Ascending aorta (tissue), 2 donors: ENCODE measurements at places on chromosomes 7 and 10. TPM values are rescaled to one million over a fixed set of nuclear protein-coding genes. Genes with fewer than 3 reads are reported as not detected.

GRCh38 chr10:20858292-20859124 is 38.6 kb downstream of the NEBL start:
- DNase-seq: no peak

DNA sequence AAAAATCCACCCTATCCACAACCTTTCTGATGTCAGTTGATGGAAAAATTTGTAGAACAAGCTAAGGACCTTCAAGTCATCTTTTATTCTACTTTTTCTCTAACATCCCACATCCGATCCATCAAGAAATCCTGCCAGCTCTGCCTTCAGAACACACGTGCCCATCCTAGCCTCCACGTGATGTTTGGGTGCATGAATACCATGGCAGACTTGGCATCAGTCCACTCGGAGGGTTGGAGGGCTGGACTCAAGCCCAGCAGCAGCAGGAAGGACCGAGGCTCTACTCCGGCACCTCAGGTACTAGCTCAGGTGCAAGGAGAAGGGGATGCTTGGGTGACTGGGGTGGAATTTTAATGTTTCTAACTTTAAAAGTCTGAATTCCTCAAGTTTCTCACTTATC is 428.6 kb downstream of the DPP6 start:
- DNase-seq: no peak

DNA sequence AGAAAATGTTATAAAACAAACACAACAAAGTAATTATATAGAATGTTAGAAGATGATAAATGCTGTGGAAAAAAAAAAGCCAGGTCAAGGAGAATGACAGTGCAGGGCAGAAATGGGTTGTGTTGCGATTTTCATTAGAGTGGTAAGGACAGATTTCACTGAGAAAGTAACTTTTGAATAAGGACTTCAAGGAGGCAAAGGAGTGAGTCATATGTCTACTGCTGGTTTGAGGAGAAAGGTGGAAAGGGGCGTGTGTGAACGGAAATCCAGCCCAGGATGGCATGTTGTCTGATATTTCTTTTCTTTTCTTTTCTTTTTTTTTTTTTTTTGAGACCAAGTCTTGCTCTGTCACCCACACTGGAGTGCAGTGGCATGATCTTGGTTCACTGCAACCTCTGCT is 12.3 kb upstream of the DLD start:
- DNase-seq: no peak

SPDYE8 gene
- not detected for total RNA-seq

WNT2 gene
- total RNA-seq: 6.1 TPM

DNA sequence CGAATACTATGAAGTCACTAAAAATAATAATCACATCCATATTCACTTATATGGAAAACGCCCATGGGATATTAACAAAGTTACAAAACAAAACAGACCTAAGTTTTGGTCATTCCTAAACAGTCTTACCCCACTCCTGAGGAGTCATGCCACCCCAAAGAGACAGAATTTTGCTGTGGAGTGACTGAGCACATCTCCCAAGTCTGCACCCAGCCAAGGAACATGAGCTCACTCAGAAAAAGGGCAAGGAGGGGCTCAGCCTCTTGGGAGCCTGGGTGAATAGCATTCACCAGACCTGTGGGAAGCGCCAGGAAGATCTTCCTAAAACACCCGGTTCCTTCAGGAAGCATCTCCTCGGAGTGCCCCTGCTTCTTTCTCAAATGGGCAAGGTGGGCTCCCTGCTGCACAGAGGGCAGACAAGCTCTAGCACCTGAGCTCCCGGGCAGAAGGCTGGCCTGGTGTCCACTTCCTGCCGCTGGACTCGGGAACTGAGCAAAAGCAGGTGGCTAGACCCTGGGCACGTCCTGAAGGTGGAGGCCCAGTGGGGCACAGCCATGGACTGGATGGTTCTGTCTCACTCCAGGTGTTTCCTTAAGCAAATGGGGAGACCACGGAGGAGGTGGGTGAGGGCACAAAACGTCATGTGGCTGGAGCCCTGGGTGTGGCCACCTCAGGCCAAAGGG is 31.0 kb downstream of the TNS3 start:
- no peak for DNase-seq

DNA sequence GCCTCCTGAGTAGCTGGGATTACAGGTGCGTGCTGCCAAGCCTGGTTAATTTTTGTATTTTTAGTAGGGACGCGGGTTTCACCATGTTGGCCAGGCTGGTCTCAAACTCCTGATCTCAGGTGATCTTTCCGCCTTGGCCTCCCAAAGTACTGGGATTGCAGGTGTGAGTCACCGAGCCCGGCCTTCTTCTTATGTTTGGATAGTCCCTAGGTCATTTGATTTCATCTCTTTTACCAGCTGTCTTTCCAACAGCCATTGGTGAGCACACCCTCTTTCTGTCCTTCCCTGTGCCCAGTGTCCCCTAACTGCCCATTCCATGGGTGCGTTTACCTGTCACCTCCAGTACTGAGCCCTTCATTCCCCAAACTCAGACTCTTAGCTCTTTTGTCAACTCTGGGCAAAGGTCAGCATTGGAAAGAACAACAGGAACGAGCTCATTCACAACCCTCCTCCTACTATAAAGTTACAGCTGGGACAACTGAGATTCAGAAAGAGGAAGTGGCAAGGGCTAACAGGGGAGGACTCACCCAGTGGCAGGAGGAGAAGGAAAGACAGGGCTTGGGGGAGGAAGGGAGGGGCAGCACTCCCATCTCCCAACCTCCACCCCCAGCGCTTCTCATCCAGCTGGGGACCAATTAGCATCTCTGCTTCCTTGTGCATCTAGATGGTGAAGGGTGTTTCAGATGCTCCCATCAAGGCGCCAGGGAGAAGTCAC is 5.6 kb downstream of the SSC4D start:
- no peak for DNase-seq

DNA sequence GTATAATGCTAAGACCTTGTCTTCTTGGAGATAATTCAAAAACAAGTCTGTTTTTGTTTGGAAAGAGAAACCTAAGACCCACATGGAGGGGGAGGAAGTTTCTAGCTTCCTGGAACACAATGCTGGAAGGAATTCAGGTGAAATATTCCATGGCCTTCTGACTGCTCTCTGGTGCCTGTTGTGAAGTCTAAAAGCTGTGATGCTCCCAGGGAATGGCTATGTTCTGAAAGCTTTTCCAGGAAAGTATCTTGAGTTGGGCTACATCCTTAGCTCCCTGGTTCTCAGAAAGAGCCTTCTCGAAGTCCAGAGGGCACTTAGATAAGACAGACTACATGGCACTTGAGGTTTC is 12.5 kb upstream of the PFKP start:
- DNase-seq: no peak

GRCh38 chr10:100737355-100738054 is 7.9 kb upstream of the PAX2 start:
- DNase-seq: no peak

- no peak for DNase-seq
Observed at GRCh38 chr10:121080281-121080891, 229.2 kb downstream of the WDR11 start.

MMD2 gene
- total RNA-seq: not detected

- DNase-seq: no peak
Observed at GRCh38 chr10:15245530-15245929, 77.0 kb upstream of the NMT2 start.

CCDC136 gene
- 0.64 TPM for total RNA-seq

GRCh38 chr7:139531094-139531493 is 7.6 kb downstream of the CLEC2L start:
- no peak for DNase-seq

- DNase-seq: no peak
Observed at GRCh38 chr7:29265208-29265923, 70.8 kb downstream of the CHN2 start.

GRCh38 chr7:2631946-2632732 is at the start of gene TTYH3:
TSS of gene TTYH3 (plus strand) at chr7:2631986. CDS start at chr7:2632156, 170 bp downstream.
- DNase-seq: no peak

AKAP9 gene
- 14.4 TPM for total RNA-seq

AKR1C8 gene
- not detected for total RNA-seq

DNA sequence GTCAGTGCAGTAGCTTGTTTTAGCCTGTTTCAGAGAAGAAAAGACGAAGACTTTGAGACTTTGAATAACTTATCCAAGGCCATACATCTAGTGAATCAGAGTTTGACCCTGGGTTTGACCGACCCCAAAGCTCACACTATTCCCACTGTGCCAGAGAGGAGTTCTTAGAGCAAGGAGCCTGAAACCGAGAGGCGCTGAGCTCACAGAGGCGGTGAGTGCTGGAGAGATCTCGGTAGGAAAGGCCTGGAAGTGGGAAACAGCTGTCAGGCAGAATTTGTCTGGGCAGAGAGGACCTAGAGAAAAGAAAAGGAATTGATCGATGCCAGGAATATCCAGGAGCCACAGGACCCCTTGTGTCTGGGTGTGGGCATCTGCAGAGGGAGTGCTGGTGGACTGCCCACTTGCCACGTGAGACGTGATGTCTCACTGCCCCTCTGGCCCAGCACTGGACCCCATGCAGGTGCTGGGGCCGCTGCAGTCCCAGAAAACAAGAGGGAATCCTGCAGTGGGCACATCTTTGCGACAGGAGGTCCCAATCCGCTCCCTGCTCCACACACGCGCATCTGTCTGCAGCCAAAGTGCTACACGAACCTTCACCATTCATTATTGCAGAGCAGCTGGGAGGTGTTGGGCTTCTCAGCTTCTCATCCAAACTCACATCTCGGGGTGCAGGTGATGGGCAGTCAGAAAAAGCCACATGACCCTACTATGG is 6.2 kb downstream of the CALML3 start:
- peak; percentile 56 for DNase-seq

DNA sequence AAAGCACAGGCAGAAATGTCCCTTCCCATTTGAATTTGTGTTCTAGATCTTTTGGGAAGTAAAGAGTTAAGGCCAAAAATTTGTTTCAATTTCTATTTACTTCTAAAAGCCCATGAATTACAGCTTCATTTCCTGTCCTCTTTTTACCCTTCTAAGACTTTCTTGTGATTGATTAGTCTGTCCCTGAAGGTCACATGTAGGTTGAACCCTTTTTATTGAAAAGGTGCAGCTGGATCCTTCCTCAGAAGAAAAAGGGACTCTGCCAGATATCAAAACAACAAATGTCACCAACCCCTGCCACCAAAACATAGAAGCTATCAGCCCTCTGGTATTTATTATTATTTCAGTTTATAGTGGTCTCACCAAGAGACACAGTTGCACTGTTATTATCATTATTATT is 424.9 kb upstream of the DPP6 start:
- DNase-seq: no peak

DNA sequence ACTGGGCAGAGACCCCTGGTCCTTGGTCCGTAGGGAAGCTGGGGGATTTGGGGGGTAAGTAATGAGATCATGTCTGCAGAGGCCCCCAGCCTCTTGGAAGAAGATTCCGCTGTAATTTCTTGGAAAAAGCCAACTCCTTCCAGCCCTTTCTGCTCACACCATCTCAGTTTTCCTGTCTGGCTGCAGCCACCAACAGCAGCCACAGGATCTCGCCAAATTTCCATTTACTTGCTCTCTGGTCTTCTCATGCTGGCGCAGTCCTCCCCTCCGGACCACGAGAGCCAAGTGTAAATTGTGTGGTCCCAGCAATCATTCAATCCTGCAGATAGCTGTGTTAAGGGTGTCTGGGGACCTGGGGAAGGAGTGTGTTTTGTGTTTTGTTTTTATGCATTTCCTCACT is 49.6 kb downstream of the ASB13 start:
- DNase-seq: no peak

THSD7A gene
- 10.1 TPM for total RNA-seq

DNA sequence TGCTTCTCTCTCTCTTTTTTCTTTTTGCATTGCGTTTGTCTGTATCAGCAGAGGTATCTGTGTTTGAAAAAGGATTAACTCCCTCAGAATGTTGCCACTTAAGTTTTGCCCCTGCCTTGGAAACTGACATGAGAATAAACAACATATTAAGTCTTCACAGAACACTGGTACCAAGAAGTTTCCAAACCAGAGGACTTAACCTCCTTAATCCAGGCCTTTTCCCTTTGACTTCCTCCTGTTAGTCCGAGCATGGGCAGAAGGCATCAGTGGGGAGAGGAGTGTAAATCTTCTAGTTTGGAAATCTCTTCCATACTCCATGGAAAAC is 681.4 kb downstream of the LRMDA start:
- DNase-seq: no peak

CLCN1 gene
- not detected for total RNA-seq

- peak; percentile 79 for DNase-seq
Observed at GRCh38 chr10:128035557-128035973, 90.7 kb downstream of the MKI67 start.
